GM04504 (cell line): ENCODE measurements at places on chromosomes 5 and 9.
A peak's percentile ranks its signal among the peaks of the same experiment; 100 is the strongest.

DNA sequence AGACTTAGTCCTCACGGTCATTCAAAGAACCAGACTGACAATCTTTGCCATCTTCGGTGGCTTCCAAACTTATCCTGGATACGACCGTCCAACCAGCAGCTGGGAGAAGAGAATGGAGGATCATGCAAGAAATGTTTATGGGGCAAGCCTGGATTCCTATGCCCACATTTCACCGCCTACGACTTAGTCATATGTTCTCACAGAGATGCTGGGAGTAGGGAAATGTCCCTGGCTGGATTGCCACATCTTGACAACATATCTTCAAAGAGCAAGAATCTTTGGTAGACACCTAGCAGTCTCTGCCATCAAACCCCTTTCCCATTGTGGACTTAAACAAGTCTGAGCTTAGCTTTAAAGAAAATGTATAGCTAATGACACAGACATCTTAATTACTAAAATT is 5.0 kb downstream of the MED7 start:
- DNase-seq = no peak

GRCh38 chr5:131530706-131531331 is 104.2 kb downstream of the RAPGEF6 start:
- DNase-seq = no peak

DNA sequence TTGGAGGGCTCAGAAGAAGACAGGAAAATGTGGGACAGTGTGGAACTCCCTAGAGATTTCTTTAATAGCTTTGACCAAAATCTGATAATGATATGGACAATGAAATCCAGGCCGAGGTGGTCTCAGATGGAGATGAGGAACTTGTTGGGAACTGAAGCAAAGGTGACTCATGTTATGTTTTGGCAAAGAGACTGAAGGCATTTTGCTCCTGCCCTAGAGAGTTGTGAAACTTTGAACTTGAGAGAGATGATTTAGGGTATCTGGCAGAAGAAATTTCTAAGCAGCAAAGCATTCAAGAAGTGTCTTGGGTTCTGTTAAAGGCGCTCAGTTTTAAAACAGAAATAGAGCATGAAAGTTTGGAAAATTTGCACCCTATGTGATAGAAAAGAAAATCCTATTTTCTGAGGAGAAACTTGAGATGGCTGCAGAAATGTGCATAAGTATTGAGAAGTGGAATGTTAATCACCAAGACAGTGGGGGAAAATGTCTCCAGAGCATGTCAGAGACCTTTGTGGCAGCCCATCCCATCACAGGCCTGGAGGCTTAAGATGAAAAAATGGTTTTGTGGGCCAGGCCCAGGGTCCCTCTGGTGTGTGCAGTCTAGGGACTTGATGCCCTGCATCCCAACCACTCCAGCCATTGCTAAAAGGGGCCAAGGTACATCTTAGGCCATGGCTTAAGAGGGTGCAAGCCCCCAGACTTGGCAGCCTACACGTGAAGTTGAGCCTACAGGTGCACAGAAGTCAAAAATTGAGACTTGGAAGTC is 463.7 kb upstream of the TLE4 start:
- DNase-seq = no peak

- no peak for DNase-seq
Observed at GRCh38 chr5:173677125-173677672, 60.7 kb upstream of the BOD1 start.

- no peak for DNase-seq
Observed at GRCh38 chr9:27530915-27531755, 1.5 kb upstream of the MOB3B start.

- DNase-seq = no peak
Observed at GRCh38 chr5:158549311-158549710, 550.4 kb downstream of the EBF1 start.

DNA sequence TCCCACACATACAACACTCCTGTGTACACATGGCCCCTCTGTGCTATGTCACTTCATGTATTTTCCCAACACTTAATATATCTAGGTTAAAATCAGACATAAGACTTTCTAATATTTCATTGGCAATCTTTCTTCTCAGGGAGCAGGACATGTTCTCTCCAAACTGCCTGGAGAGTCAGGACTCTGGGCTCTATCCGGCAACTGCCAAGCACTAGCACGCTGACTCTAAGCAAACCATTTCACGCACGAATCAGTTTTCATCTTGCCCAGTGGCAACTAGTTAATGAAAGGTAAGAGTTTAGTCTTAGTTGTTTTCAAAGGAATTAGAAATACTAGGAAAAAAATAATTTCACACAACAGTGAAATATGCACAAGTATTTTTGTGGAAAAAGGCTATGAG is 124.8 kb downstream of the NFIB start:
- no peak for DNase-seq

- no peak for DNase-seq
Observed at GRCh38 chr5:120817044-120817985, 353.2 kb downstream of the PRR16 start.

DNA sequence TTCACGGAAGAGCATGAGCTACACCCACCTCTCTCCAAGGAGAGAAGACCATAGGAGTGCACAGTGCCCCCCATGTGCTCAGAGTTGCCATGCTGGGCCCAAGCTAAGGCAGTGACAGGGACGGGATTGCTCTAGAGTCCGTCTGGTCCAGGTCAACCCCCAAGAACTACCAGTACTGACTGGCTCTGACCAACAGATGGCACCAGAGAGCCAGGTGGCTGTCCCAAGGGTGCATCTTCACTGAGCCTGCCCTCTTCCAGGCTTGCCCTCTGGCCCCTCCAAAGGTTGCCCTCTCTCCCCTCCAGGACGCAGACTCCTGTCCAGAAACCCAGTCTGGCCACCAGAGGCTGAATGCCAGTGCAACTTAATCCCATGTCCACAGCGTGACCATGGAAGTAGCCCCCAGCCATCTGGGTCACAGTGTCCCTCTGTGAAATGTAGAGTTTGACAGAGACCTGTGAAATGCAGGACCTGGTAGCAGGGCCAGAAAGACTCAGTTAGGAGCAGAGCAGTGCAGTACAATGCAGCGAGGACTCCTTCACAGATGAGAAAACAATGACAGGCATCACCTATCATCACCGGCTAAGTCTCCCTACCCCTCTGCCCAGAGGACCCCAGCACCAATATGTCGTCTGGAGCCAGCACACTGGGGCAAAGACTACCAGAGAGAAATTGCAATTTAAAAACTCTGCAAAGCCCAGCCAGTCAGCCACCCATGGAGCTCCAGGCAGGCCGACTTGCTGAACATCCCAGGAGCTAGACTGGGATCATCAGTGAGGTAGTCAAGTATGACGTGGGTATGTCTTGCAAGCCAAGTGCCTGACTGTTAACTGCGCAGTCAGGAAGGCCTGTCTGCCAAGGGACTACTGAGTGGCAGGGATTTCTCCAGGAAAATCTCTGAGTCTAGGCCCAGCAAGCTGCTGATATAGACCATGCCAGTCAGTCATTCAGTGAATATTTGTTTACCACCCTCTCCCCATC is 7.7 kb upstream of the SKP1 start:
- no peak for DNase-seq

GRCh38 chr9:129885670-129886106 is 50.4 kb downstream of the USP20 start:
- peak; percentile 87 for DNase-seq

DNA sequence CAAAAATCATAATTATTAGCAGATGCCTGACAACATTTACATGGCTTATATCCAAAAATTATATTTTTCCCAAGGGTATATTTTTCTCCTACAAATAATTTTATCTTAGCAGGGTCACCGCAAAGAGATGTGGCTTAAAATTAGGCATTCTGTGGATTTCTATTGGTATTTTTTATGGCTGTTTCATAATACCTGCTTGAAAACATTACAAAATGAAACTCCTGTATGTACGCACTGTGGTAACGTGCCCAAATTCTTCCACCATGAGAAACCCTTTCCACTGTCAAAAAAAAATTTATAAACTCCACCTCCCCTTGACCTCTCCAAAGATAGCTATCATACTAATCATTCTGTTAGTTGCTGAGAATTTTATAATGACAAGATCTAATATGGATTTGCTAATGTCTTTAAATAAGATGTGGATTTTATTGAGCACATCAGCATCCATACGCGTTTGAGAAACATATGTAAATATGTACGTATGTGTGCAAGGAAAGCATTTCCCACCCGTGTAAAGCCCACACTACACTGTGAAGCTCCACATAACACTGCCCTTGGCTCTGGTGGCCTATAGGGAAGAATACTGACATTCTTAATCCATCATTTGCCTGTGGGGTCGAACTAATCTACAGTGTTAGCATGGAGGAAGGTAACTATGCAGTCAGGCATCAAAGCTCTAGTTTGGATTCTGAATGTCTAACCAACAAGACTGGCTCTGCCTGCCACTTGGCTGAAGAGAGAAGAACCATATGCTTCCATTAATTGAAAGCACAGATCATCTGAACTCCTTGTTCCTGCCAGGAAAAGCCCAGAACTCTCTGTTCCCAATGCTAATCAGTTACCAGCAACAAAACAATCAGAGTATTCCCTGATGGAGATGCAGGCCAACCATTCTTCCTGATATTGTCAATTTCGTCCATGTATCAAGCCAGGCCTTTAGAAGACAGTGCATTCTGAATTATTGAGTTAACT is 244.7 kb downstream of the SPOCK1 start:
- peak; percentile 59 for DNase-seq

DNA sequence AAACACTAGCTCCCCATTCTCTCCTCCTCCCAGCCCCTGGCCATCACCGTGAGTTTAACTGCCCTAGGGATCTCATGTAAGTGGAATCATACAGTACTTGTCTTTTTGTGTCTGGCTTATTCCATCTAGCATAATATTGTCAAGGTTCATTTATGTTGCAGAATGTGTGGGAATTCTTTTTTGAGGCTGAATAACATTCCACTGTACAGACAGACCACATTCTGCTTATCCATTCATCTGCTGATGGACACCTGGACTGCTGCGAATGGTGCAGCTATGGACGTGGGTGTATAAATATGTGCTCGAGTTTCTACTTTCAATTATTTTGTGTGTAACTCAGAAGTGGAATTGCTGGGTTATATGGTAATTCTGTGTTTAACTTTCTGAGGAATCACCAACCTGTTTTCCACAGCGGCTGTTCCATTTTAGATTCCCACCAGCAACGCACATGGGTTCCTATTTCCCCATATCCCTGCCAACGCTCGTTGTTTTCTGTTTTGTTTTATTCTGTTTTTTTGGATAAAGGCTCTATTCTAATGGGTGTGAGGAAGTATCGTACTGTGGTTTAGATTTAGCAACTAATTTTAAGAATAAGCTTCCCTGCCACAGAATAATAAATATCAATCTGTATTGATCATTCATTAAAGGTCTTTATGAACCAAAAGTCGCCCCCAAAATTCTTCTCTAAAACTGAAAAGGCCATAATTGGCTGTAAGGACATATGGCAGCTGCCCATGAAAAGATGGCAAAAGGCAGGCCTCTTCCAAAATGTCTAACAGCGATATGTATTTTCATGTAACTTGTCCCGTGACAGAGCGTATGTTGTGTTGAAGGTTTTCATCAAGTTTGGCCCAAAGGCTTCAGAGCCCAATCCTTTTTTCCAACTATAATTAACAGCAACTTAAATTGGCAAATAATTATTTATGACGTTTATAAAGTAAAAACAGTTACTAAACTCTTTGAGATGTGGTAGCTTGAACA is 70.3 kb downstream of the DAP start:
- DNase-seq = no peak

GRCh38 chr5:61319388-61320146 is 12.5 kb upstream of the ZSWIM6 start:
- DNase-seq = no peak

- DNase-seq = no peak
Observed at GRCh38 chr5:142403583-142403982, 78.8 kb upstream of the SPRY4 start.

DNA sequence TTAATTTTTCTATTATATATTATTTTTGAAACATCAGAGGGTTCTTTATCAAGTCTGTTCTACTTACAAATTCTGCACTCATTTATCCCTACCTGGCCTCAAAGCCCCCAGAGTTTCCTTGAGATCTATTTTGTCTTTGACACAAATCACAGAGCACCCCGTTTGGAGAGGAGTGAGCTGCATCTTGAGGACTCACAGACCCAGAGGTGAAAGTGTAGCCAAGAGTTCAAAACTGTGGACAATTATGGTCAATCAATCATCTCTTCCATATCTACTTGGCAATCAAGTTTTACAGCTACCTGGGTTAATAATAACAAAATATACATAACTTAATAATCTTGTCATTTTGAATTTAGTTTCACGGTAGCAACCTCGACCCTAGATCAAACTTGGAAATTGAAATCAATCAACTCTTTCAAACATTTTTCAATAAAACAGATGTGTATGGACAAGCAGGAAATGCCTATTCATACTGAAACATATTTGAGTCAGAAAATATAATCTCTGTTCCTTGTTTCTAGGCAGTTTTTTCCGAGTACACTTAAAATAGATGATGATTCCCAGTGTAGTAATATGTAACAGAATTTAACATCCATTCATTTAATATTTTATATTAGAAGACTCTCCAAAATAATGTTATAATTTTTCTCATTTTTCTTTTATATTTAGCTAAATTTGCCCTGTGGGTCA is 13.7 kb upstream of the SYK start:
- DNase-seq = no peak

- no peak for DNase-seq
Observed at GRCh38 chr5:141617682-141618029, 1.1 kb downstream of the DIAPH1 start.

DNA sequence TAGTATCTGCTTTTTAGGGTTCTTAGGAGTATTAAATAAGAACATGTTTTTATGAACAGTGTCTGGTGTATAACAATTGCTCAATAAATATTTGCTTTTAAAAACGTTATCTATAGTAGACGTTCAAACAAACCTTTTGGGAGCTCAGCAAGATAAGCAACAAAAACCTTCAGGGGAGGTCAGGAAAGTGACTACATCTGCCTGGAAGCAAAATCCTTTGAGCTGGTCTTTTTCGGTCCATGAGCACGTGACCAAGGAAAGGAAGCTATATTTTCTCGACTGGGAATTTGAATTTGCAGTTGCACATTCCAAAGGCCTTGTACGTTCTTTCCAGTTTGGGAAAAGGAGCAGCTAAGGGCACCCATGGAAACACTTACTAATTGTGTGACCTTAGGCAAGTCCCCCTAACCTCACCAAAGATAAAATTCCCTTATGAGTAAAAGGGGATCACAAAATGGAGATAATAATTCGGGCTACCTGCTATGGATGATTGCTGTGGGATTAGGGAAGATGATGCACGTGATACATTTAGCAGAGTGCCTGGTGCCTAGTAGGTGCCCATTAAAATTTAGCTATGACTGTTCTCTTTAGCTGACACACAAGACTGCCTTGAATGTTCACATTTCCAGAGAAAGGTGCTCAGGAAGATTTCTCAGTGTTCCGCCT is 45.4 kb downstream of the PTTG1 start:
- no peak for DNase-seq

GRCh38 chr9:121675969-121676822 is 24.8 kb downstream of the DAB2IP start:
- DNase-seq = no peak

GRCh38 chr5:124365361-124365801 is 381.1 kb downstream of the ZNF608 start:
- DNase-seq = no peak

DNA sequence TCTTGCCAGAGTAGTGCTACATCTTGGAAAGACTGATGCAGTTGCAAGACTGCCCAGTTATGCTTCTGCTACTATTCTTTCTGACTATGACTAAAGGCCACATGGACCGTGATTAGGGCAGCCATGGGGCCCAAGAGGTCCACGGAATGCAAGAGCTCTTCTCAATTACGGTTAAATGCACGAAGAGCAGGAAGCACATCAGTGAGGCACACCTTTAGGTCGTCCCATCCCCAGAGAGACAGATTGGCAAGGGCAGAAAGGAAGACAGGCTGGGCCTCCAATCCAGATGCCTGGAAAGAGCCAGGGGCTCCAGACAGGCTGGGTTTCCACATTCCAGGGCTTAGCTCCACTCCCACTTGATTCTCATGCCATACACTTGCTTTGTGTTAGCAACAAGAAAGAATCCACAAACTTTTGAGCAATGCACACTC is 132.3 kb upstream of the SLIT3 start:
- DNase-seq = no peak
